ENCODE measurements at places on chromosomes 5 and 9.

- no peaks in the 10 kb centered on the region for H3K36me3 ChIP-seq
- no peak overlapping the region for H3K4me3 ChIP-seq
- H3K27ac ChIP-seq, result no peak overlapping the region
- DNase-seq, result no peak
Observed at GRCh38 chr5:140969880-140970279, 3.6 kb downstream of the PCDHAC2 start.

GRCh38 chr5:35557748-35558147, 59.9 kb upstream of the SPEF2 start:
- no peaks in the 10 kb centered on the region for H3K36me3 ChIP-seq
- DNase-seq, result no peak
- H3K27me3 ChIP-seq, result no peaks in the 10 kb centered on the region

GRCh38 chr9:80143899-80144298, 572.1 kb downstream of the TLE4 start:
- no peak overlapping the region for H3K4me3 ChIP-seq
- no peaks in the 10 kb centered on the region for H3K36me3 ChIP-seq
- H3K27ac ChIP-seq, result no peak overlapping the region

- H3K27ac ChIP-seq, result no peak overlapping the region
- H3K4me3 ChIP-seq, result no peak overlapping the region
- H3K36me3 ChIP-seq, result peaks cover 6% of the 10 kb centered on the region
- H3K27me3 ChIP-seq, result no peaks in the 10 kb centered on the region
- DNase-seq, result no peak
Observed at GRCh38 chr9:20384642-20385041, 237.7 kb downstream of the MLLT3 start.

- no peak for DNase-seq
- H3K4me1 ChIP-seq, result no peaks in the 10 kb centered on the region
- no peak within 1 kb of the TSS for H3K27ac ChIP-seq
- H3K27me3 ChIP-seq, result no peaks in the 10 kb centered on the region
Observed at GRCh38 chr5:119629339-119629738, at the start of gene FAM170A. FAM170A (plus strand) TSS chr5:119629558; CDS start chr5:119629769, 211 bp downstream.

DNA sequence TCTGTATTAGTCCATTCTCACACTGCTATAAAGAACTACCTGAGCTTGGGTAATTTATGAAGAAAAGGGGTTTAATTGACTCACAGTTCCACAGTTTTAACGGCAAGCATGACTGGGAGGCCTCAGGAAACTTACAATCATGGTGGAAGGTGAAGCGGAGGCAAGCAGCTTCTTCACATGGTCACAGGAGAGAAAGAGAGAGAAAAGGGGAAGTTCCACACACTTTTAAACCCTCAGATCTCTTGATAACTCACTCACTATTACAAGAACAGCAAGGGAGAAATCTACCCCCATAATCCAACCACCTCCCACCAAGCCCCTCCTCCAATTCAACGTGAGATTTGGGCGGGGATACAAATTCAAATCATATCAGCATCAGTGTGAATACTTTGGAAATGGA, 133.4 kb upstream of the SLC30A5 start:
- no peak overlapping the region for H3K27ac ChIP-seq
- no peak overlapping the region for H3K4me3 ChIP-seq
- H3K36me3 ChIP-seq, result no peaks in the 10 kb centered on the region
- peak; percentile 75 for DNase-seq
- no peaks in the 10 kb centered on the region for H3K4me1 ChIP-seq

- H3K4me3 ChIP-seq, result no peak overlapping the region
- no peaks in the 10 kb centered on the region for H3K36me3 ChIP-seq
- no peaks in the 10 kb centered on the region for H3K27me3 ChIP-seq
- no peak for DNase-seq
- H3K4me1 ChIP-seq, result no peaks in the 10 kb centered on the region
Observed at GRCh38 chr9:103681435-103681834, 412.7 kb upstream of the SMC2 start.

GRCh38 chr5:150227606-150228273, 37.9 kb downstream of the SLC6A7 start:
- H3K4me1 ChIP-seq, result no peaks in the 10 kb centered on the region
- no peaks in the 10 kb centered on the region for H3K36me3 ChIP-seq
- no peak overlapping the region for H3K27ac ChIP-seq
- H3K27me3 ChIP-seq, result no peaks in the 10 kb centered on the region
- no peak overlapping the region for H3K4me3 ChIP-seq

- H3K27ac ChIP-seq, result no peak overlapping the region
- H3K27me3 ChIP-seq, result no peaks in the 10 kb centered on the region
- no peaks in the 10 kb centered on the region for H3K4me1 ChIP-seq
- no peak overlapping the region for H3K4me3 ChIP-seq
Observed at GRCh38 chr5:74149395-74149794, 491.1 kb downstream of the ENC1 start.

GRCh38 chr5:89735082-89735481, 674.5 kb downstream of the CETN3 start:
- no peak overlapping the region for H3K27ac ChIP-seq
- no peaks in the 10 kb centered on the region for H3K36me3 ChIP-seq
- no peaks in the 10 kb centered on the region for H3K4me1 ChIP-seq
- no peak overlapping the region for H3K4me3 ChIP-seq
- no peak for DNase-seq
- no peaks in the 10 kb centered on the region for H3K27me3 ChIP-seq

DNA sequence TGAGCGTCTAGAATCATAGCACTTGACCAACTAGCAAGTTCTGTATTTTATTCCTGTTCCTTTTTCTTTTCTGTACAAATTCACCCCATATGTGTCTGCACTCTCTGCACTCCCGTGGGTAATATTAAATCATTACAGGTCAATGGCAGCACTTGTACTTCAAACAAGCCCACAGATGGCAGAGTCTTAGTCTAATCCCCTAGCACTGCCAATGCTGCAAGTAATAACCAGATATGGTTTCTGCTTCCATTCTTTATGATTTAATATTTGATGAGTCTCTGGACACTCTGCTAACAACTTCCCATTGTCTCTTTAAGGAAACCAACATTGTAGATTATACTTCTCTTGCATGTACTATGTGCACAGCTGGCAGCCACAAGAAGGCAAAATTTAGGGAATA, 343.8 kb upstream of the CHD1 start:
- H3K4me1 ChIP-seq, result no peaks in the 10 kb centered on the region
- no peak overlapping the region for H3K27ac ChIP-seq
- no peak for DNase-seq
- H3K27me3 ChIP-seq, result no peaks in the 10 kb centered on the region

- H3K27ac ChIP-seq, result no peak overlapping the region
- H3K27me3 ChIP-seq, result no peaks in the 10 kb centered on the region
- DNase-seq, result no peak
- H3K36me3 ChIP-seq, result peaks cover 81% of the 10 kb centered on the region
Observed at GRCh38 chr5:463301-463700, 20.3 kb downstream of the EXOC3 start.

- H3K27me3 ChIP-seq, result no peaks in the 10 kb centered on the region
- no peak for DNase-seq
Observed at GRCh38 chr5:147148715-147149114, 86.1 kb upstream of the STK32A start.

- no peaks in the 10 kb centered on the region for H3K27me3 ChIP-seq
- H3K36me3 ChIP-seq, result no peaks in the 10 kb centered on the region
- no peak overlapping the region for H3K4me3 ChIP-seq
- H3K4me1 ChIP-seq, result peaks cover 17% of the 10 kb centered on the region
- no peak overlapping the region for H3K27ac ChIP-seq
- no peak for DNase-seq
Observed at GRCh38 chr5:125269926-125270325, 523.5 kb upstream of the ZNF608 start.

- no peak for DNase-seq
- H3K4me1 ChIP-seq, result no peaks in the 10 kb centered on the region
- no peaks in the 10 kb centered on the region for H3K36me3 ChIP-seq
- H3K4me3 ChIP-seq, result no peak overlapping the region
- H3K27ac ChIP-seq, result no peak overlapping the region
Observed at GRCh38 chr9:119185298-119185697, 183.9 kb downstream of the BRINP1 start.

GRCh38 chr5:159819591-159820411, 96.5 kb upstream of the ADRA1B start:
- no peak overlapping the region for H3K4me3 ChIP-seq
- H3K36me3 ChIP-seq, result no peaks in the 10 kb centered on the region
- H3K27ac ChIP-seq, result no peak overlapping the region
- H3K4me1 ChIP-seq, result no peaks in the 10 kb centered on the region
- peak; percentile 41 for DNase-seq
- H3K27me3 ChIP-seq, result no peaks in the 10 kb centered on the region

GRCh38 chr9:127308652-127309434, 44.3 kb downstream of the GARNL3 start:
- H3K4me1 ChIP-seq, result peaks cover 2% of the 10 kb centered on the region
- no peaks in the 10 kb centered on the region for H3K27me3 ChIP-seq
- peak; percentile 16 for DNase-seq
- H3K36me3 ChIP-seq, result no peaks in the 10 kb centered on the region

- H3K27ac ChIP-seq, result no peak overlapping the region
- no peaks in the 10 kb centered on the region for H3K4me1 ChIP-seq
- no peaks in the 10 kb centered on the region for H3K36me3 ChIP-seq
- no peak for DNase-seq
- no peaks in the 10 kb centered on the region for H3K27me3 ChIP-seq
Observed at GRCh38 chr9:119689879-119690278, 320.6 kb upstream of the BRINP1 start.

- peak; percentile 88 for DNase-seq
- peaks cover 8% of the 10 kb centered on the region for H3K36me3 ChIP-seq
- peaks cover 16% of the 10 kb centered on the region for H3K4me1 ChIP-seq
- H3K27ac ChIP-seq, result peak overlapping the region; percentile 33
- no peaks in the 10 kb centered on the region for H3K27me3 ChIP-seq
- peak overlapping the region; percentile 28 for H3K4me3 ChIP-seq
Observed at GRCh38 chr9:69215774-69216485, 41.9 kb downstream of the TJP2 start.

DNA sequence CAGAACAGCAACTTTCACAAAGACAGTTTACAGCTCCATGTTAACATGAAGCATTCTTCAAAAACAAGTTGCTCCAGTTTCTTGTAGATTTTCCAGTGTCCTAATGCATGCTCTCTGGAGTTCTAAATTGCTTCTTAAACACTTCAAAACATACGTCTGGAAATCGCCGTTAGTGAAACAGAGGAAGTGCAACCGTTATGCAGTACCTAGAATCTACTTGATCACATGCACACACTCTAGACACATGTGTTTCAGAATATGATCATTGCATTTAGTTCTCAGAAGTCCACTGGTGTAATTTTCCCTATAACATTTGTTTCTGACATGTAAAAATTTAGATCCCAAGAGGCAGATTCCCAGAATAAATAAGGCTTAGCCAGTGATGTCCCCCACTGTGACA, 41.1 kb upstream of the RUFY1 start:
- no peak overlapping the region for H3K27ac ChIP-seq
- H3K4me1 ChIP-seq, result peaks cover 24% of the 10 kb centered on the region
- no peaks in the 10 kb centered on the region for H3K27me3 ChIP-seq
- no peak for DNase-seq
- no peak overlapping the region for H3K4me3 ChIP-seq
- H3K36me3 ChIP-seq, result no peaks in the 10 kb centered on the region

- DNase-seq, result peak; percentile 42
- peaks cover 13% of the 10 kb centered on the region for H3K4me1 ChIP-seq
- H3K4me3 ChIP-seq, result no peak overlapping the region
- H3K36me3 ChIP-seq, result peaks cover 26% of the 10 kb centered on the region
Observed at GRCh38 chr9:129990269-129991010, 52.5 kb downstream of the FNBP1 start.

DNA sequence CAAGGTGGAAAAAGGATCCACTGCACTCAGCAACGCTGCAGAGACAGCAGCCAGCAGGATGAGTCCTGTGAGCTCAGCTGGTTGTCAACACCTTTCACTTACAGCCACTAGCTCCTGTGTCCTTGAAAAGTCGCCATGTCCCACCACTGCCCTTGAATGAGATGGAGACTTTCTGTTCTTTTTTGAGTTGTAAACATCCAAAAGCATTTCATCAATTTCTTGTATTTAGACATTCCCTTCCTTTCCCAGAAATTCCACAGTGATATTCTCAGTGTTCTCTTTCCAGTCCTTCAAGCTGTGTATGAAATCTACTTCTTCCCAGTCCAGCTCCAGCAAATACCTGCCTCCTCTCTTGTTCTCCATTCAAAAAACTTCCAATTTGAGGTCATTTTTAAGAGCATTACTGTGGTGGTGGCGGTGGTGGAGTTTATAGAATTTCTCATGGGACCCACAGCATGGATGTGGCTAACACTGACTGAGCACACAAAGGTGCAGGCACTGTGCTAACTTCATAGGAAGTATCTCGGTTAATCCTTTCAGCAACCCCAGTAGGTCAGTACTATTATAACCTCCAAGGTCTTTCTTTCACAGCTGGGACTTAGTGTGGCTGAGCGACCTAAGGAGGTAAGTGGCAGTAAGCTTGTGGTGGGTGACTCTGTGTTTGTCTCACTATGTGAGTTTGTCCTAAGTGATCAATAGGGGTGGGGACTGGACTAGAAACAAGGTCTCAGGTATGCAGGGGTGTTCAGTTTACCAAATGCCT, 15.0 kb upstream of the GPX3 start:
- no peaks in the 10 kb centered on the region for H3K36me3 ChIP-seq
- DNase-seq, result no peak
- no peaks in the 10 kb centered on the region for H3K4me1 ChIP-seq
- no peak overlapping the region for H3K4me3 ChIP-seq
- no peak overlapping the region for H3K27ac ChIP-seq
- no peaks in the 10 kb centered on the region for H3K27me3 ChIP-seq

DNA sequence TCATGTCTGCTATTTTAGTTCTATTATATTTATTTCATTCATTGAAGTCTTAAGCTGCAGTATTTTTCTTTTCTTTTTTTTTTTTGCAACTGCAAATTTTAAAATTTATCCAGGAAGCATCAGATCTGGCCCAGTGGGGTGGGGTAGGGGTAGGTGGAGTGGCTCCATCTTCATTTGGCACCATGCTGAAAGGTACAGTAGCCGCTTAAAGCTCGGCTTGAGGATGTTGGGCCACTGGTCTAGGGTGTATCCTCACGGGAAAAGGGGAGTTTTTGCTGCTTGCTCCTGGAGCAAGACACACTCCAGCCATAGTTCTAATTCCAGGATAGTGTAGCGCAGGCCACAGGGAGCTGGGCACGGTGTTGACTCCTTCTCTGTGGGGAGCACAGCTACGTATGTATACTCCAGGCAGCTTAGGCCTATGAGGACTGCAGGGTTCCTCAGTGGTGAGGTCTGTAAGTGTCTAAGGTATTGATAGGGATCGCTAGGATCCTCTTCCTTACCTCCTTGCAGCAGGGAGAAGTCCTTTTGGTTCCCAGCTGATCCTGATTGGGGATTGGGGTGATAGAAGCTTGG, 22.7 kb downstream of the RCL1 start:
- DNase-seq, result no peak
- H3K4me3 ChIP-seq, result no peak overlapping the region
- no peak overlapping the region for H3K27ac ChIP-seq
- H3K36me3 ChIP-seq, result no peaks in the 10 kb centered on the region

DNA sequence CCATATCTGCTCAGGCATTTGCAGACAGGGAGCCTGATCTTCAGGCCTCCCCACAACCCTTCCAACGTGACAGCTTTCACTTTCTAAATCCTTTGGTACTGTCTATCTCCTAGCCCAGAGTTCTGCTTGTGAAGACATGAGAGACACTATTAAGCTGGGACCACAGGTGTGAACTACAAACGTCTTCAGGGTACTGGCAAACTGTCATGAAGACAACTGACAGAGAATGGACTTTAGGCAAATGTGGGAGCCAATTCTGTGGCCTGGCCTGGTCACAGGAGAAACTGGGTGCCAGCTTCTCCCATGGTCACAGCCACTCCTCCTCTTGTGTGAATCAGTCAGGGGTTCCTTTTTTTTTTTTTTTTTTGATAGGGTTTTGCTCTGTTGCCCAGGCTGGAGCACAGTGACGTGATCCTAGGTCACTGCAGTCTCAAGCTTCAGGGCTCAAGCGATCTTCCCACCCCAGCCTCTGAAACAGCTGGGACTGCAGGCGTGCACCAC, 10.4 kb downstream of the TRIM14 start:
- no peaks in the 10 kb centered on the region for H3K27me3 ChIP-seq
- peak; percentile 86 for DNase-seq
- peak overlapping the region; percentile 64 for H3K27ac ChIP-seq
- H3K4me1 ChIP-seq, result no peaks in the 10 kb centered on the region
- H3K4me3 ChIP-seq, result peak overlapping the region; percentile 21

All from common myeloid progenitor, CD34-positive (primary cell).